Bladder microvascular endothelial cell (primary cell): ENCODE measurements at places on chromosomes 2 and 18. TPM values are rescaled to one million over a fixed set of nuclear protein-coding genes. Genes with fewer than 3 reads are reported as not detected.

Gene SUPT7L
- total RNA-seq, result 9.9 and 20.3 TPM in 2 replicates

Gene NFU1
- total RNA-seq, result 36.3 and 47.4 TPM in 2 replicates

Gene TEX261
- 17.3 and 50.3 TPM in 2 replicates for total RNA-seq

Gene NEU4
- not detected in 2 replicates for total RNA-seq

Gene MATN3
- total RNA-seq, result 1.0 and 1.9 TPM in 2 replicates

Gene SLC4A3
- under 0.01 and 0.25 TPM in 2 replicates for total RNA-seq

Gene GPAT2
- 11.3 and 13.9 TPM in 2 replicates for total RNA-seq

Gene SH2D6
- 0.16 and 0.19 TPM in 2 replicates for total RNA-seq

Gene LYPD6
- 1.5 and 15.9 TPM in 2 replicates for total RNA-seq

Gene KCNJ3
- total RNA-seq, result not detected in 2 replicates

Gene VWC2L
- not detected in 2 replicates for total RNA-seq

Gene EMILIN1
- total RNA-seq, result 2.3 and 49.0 TPM in 2 replicates

Gene RGPD5
- total RNA-seq, result 9.1 and 41.0 TPM in 2 replicates

Gene POMC
- 0.76 and 1.5 TPM in 2 replicates for total RNA-seq

Gene DSC2
- total RNA-seq, result 0.13 and 0.49 TPM in 2 replicates

Gene POTEI
- 0.16 and 0.63 TPM in 2 replicates for total RNA-seq

Gene UGT1A5
- not detected in 2 replicates for total RNA-seq

Gene CYP26B1
- total RNA-seq, result 0.16 and 1.2 TPM in 2 replicates

Gene IL36B
- total RNA-seq, result not detected in 2 replicates

Gene STK36
- 6.6 and 21.6 TPM in 2 replicates for total RNA-seq

Gene CDH19
- 0.06 and 0.16 TPM in 2 replicates for total RNA-seq

Gene ADAM23
- total RNA-seq, result 1.1 and 3.2 TPM in 2 replicates

Gene GRB14
- total RNA-seq, result 0.32 and 1.3 TPM in 2 replicates

Gene KCNG2
- 0.63 TPM in 1 of 2 replicates, not detected in the other for total RNA-seq

Gene SNRNP200
- total RNA-seq, result 49.4 and 106 TPM in 2 replicates

Gene METTL8
- total RNA-seq, result 5.7 and 20.1 TPM in 2 replicates

Gene TBC1D8
- total RNA-seq, result 54.1 and 92.5 TPM in 2 replicates

Gene TMEFF2
- under 0.01 and 0.06 TPM in 2 replicates for total RNA-seq

Gene TACR1
- not detected in 2 replicates for total RNA-seq

Gene SIX3
- not detected in 2 replicates for total RNA-seq
